ENCODE measurements at places on chromosomes 13 and 19.

DNA sequence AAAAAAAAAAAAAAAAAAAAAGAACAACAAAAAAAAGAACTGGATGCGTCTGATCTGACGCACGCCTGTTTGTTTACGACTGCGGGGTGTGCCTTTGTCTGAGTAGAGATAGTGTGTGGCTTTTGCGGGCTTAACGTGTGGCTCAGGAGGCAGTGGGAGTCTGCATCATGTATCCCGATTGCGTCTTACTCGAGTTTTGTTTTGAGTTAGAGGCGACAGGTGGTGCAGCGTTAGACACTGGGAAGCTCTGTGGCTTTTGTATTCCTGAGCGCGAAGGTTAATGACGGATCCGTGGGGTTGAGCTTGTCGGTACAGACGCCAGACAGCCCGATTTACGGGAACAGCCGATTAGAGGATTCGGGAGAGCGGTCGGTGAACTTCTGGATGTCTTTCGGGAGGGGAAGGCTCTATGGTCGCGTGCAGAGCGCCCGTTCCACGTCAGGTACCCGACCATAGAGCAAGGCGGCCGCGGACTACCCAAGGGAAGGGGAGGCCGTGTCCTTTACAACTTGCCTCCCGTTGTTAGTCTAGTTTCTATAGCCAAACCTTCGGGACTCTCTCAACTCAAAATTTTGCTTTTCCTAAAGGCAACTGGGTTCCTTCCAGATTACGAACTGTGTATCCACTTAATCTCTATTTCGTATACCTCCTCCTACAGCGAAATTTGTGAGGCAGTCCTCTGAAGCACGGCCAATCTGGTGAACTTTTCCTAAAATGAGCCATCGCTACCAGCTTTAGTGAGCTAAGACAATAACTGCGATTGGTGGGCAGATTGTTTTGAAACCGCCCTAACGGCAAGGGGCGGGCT is 926 bp upstream of the HNRNPUL1 start:
- DNase-seq = no peak

GRCh38 chr19:35120492-35120891 is 4.9 kb downstream of the FXYD3 start:
- DNase-seq = no peak

- DNase-seq = no peak
These were observed 112.9 kb upstream of the PEG3 start for GRCh38 chr19:56953470-56953869.

DNA sequence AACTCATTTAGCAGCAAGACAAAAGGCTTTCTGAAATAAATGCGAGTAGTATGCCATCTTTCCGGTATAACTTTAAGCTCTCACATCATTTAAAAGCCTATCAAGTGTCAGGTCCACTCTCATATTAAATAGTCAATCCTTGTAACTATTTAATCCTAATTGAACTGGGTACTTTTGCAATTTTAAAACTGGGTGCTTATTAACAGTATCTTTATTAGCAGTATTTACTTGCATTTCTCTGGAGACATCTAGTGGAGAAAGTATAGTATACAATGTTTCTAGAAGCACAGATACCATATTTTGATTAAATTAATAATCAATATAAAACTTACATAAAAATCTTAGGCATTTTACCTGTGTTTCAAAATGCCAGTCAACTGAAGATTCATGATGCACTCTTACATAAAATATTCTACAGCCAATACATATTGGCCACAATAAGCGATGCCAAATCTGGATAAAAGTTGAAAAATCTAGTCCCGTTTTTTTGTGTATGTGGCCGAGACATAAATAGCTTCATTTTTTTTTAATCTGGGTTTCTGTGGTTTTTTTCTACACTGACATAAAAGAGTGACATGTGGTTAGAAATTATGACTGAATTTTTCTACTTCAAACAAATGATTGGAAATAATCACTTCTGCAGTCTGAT is 4.3 kb upstream of the POSTN start:
- no peak for DNase-seq

GRCh38 chr13:99827011-99827772 is 144.4 kb downstream of the ZIC5 start:
- DNase-seq = no peak

DNA sequence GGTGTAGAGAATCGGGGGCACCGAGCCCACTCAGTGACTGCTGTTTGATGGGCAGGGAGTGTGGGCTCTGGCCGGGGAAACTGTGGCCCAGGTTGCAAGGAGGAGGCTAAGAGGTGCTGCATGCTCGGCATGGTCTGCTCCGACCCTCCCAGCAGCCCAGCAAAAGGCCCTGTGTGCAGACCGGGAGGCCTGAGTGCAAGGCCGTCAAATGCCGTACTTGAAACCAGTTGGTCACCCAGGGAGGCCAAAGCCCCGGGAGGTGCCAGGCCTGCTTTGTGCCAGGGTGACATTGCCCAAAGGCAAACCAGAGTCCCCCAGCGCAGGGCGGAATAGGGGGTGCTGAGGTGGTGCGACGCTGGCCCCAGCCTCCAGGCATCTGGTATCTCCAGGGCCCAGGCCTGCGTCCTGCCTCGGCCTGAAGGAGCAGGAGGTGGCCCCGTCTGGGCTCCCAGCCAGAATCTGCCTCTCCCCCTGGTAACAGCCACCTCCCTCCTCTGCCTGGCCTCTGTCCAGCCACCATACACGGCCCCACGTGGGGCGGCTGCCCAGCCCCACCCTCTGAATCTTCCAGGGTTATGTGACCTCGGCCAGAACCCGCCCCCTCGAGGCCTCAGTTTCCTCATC is 4.0 kb downstream of the PIK3R2 start:
- no peak for DNase-seq

- no peak for DNase-seq
These were observed 5.3 kb downstream of the FGF21 start for GRCh38 chr19:48760504-48761205.

GRCh38 chr13:68345963-68346531 is 1115.9 kb upstream of the PCDH9 start:
- DNase-seq = no peak

- DNase-seq = no peak
These were observed 23.0 kb upstream of the MIER2 start for GRCh38 chr19:367561-367960.

GRCh38 chr13:53126841-53127245 is 98.2 kb downstream of the OLFM4 start:
- DNase-seq = no peak

DNA sequence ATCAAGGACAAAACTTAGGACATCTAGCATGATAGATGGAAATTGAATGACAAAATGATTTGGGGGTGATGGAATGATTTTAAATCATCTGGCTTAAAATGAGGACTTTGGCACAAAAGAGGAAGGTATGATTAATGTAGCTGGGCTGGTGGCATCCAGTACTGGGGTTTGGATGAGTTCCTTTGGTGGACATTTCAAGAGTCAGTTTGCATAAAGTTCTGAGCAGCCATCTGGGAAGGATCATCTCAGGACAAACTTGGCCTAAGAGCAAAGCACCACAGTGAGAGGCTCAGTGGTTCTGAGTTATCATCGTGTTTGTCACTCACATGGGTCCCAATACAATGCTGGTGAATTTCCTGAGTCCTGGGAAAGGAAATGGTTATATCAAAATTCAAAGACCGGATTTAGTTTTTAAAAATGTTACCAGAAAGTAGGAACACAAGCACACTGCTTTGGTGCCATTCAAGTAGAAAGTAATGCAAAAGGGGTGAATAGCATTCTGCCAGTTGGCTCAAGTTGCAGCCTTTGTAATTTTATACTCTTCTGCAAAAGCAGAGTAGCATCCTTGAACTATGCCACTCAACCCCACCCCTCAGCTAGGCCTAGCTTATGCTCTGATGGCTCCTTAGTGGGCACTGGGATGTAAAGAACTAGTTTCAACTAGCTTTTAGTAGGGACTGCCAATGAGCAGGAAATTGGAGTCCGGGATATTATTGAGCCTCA is 219.0 kb downstream of the COG6 start:
- no peak for DNase-seq

DNA sequence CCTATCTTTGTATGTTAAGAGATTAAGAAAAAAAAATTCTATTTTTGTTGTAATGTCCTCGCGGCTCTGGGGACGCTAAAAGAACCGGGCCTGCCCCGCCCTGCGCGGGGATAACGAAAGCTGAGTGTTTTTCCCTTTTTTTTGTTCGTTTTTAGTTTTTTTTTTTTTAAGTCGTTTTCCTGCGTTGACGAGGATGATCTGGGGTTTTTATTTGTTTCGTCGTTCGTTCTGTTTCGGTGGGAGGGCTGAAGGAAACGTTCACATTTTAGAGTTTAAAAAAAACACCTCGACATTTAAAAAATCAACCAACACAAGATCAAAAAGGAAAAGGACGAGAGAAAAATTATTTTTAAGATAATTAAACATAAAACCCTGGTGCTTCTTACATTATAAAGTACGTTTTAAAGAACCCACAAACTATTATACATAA is 5.6 kb downstream of the LYL1 start:
- DNase-seq = no peak

GRCh38 chr19:4878491-4878968 is 11.1 kb upstream of the PLIN3 start:
- no peak for DNase-seq

- DNase-seq = no peak
These were observed 423 bp downstream of the KLK8 start for GRCh38 chr19:51000981-51001380.

DNA sequence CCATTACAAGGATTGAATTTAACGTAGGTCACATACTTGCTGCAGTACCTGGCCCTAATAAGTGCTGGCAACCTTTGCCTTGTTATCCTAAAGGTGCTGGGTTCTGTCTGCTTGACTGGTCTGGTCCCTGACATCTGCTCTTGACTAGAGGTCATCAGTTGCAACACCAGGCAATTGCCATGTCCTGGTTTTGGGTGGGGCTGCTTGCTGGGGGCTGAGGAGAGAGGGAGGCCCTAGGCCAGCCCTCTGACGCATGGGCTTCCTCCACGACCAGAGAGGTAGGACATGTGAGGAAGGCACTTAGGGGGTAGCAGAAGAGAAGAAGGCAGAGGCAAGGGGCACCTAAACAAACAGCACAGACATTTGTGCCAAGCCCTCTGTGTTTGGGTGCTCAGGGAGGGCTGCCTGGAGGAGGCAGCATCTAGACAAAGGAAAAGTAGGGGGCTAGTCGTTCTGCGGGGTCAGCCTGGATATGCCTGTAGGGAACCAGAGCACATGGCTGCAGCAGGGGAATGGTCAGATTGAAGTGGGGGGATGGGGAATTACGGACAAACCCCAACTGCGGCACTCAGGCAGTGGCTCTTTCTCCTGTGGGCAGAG is 21.7 kb downstream of the VSTM2B start:
- no peak for DNase-seq

GRCh38 chr13:63396746-63397145 is 1981.1 kb upstream of the PCDH20 start:
- no peak for DNase-seq

- no peak for DNase-seq
These were observed 5.0 kb downstream of the FUZ start for GRCh38 chr19:49807904-49808675.

- DNase-seq = no peak
These were observed 1.7 kb upstream of the FBXW9 start for GRCh38 chr19:12698138-12698537.

- DNase-seq = no peak
These were observed 4.6 kb downstream of the MEDAG start for GRCh38 chr13:30910676-30911075.

DNA sequence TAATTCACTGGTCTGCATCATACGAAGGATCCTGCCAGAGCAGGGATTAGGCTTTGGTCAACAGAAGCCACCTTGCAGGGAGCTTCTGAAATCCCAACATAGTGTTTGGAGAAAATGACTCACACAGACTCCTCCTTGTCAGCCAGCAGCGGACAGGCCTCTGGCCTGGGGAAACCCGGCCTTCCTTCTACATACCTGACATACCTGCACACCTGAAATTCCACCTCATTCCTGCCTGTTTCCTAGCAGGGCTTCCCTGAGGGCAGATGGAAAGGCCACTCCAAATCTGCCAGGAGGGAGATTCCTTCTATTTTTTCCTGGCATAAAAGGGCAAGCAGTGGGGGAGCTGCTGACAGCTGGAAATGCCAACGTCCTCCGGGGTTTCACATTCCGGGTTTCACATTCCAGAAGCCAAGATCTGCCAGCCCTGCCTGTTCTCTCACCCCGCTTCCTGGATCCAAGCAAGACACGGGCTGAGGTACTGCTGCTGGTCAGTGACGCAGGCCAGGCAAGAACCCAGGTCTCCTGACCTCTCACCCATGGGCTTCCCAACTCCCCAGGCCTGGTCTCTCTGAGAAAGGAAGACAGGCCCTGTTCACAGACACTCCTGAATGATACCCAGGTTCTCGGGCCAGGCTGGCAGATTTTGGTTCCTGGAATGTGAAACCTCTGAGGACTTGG is 18.2 kb upstream of the IGFL1 start:
- DNase-seq = no peak

GRCh38 chr19:11090997-11091702 is 1.9 kb downstream of the LDLR start:
- no peak for DNase-seq

DNA sequence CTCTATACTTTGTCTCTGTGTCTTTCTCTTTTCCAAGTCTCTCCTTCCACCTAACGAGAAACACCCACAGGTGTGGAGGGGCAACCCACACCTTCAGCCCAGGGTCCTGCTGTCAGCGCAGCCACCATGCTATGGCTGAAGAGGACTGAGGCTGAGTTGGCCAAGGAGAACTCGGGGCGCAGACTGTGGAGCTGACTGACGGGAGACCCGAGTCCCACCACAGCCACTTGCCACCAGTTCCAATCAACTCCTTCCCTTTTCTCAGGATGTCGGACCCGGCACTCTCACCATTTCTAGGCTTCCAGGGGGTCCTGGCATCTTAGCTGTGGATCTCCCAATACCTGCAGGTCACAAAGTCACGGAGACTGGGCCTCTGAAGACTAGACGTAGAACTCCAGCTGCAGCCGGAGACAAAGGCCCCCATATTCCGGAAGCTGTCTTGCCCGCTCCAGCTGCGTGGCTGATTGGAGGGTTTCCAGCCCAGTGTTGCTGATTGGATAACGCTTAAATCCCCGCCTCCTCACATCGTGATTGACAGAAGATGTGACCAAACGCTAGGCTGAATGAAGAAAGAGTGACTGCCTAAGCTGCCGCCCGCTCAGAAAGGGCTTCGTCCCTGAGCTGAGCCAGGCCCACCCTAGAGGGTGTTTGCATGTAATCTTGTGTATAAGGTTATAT is 63.6 kb downstream of the ZNF429 start:
- DNase-seq = no peak

DNA sequence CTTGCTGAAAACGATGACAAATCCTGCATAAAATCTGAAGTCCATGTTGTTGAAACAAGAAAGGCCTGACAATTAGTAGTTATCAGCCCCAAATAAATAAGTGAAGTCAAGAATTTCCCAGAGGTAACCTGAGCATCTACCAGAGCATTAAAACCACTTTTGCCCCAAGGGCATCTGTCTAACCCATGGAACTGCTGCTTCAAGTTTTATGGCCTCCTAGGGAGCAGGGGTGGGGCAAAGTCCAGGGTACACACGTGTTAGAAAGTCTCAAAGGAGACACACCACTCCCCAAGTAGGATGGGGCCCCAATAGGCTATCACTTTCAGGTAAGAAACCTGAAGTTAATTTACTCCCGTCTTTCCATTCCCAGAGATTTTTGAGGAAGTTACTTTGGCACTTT is 81.1 kb downstream of the CACNA1A start:
- no peak for DNase-seq

GRCh38 chr19:10332965-10333757 is at the start of gene RAVER1:
TSS of gene RAVER1 (minus strand) at chr19:10333529. CDS start at chr19:10333507, 22 bp downstream.
- DNase-seq = no peak

- DNase-seq = no peak
These were observed 14.9 kb downstream of the FGF21 start for GRCh38 chr19:48770266-48770665.

GRCh38 chr13:80362481-80362880 is 21.6 kb upstream of the SPRY2 start:
- DNase-seq = no peak

Measured in vagina (tissue), 2 donors.